Posterior cingulate gyrus (tissue), 11 donors: ENCODE measurements at places on chromosomes 16 and 17.

DNA sequence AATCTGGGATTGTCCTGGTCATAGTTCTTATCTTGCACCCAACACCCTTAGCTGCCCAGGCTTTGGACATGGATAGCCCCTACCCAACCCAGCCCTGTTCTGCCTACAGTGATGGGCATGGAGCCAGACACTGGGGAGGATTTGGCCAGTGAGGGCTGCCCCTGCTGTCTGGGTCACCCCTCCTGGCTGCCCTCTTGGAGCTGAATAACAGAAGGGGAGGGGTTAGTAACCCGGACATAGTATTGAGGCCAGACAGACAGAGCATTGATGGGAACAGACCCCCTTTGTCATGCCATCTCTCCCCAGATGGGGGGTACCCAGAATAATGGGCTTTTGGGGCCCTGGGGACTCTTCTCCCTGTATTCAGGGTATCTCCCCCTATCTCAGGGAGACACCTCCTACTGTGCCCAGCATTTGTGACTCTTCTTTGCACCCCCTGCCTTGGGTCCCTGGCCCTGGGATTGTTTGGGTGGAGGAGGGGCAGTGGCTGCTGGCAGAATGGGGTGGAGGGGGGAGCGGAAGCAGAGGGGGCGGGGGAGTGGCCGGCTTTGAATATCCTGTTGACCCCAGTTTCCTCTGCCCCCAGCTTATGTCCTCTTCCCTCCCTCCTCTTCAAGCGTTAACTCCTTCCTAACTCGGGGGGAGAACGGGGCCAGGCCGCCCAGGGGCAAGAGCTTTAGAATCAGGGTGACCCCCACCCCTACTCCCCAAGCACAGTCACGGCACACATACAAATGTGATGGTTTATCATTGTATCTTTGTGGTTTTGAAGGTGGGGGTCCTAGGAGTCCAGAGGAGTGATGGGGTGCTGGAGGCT, 17.0 kb downstream of the GJD3 start:
- DNase-seq, result no peak

DNA sequence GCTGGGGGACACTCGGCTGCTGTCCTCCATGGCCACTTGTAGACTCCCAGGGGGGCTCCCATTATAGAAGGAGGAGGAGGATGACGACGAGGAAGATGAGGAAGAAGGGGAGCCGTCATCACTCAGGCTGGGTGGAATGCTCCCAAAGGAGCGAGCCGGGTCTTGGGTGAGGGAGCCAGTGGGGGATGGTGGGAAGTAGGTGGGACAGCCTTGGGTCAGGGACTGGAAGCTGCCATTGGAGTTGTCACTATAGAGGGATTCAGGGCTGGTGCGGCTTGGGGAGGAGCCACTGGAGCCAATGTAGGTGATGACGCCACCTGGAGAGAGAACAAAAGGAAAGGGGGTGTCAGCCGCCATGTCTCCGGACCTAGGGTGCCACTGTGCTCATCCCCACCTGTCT, 3.3 kb downstream of the NR1D1 start:
- DNase-seq, result no peak

- DNase-seq, result no peak
Measured at GRCh38 chr16:4623593-4623992, 1.0 kb upstream of the MGRN1 start.

DNA sequence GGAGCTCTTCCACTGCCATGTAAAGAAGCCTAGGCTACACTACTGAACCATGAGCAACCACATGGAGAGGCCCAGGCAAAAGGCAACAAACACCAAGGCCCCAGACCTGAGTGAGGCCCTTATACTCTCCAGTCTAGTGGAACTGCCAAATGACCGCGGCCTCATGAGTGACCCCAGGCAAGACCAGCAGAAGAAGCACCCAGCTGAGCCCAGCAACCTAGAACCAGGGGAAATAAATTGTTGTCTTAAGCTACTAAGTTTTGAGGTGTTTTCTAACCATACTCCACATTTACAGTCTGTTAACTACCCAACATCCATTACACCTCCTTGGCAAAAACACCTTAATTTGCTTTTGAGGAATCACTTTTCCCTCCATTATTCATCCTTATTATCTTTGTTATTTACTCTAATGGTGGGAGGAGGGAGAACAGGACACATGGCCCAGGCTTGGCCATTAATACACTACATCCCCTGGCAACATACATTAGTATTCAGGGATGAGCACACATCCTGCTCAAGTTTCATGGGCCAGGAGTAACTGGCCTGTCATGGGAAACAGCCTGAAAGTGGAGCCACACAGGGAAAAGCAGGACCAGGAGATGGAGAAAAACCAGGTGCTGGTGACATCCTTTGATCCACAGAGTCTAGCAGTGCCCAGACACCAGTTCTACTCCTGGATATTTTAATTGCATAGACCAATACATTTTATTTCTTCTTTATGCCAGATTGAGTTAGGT, 26.2 kb downstream of the SLC39A11 start:
- DNase-seq, result no peak

- DNase-seq, result no peak
Measured at GRCh38 chr17:47225436-47225858, 16.3 kb downstream of the MYL4 start.

GRCh38 chr16:3842994-3843393, 37.5 kb downstream of the CREBBP start:
- no peak for DNase-seq

DNA sequence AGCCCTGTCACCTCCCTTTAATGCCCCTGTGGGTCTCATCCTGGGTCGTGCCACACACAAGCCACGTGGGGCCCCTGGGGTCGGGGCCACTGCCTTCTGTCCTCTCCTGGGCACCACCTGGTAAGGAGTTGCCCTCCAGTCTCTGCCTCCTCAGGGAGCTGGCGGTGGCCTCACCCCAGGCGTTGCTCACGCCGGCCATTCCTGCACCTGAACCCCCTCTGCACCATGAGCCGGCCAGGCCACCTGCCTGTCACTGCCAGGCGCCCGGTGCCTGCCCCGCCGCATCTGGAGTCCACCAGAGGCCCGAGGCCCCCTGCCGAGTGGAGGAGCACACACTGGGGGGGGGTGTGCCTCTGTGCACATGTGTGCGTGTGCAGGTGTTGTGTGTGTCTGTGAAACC, 10.4 kb downstream of the NHERF2 start:
- no peak for DNase-seq

DNA sequence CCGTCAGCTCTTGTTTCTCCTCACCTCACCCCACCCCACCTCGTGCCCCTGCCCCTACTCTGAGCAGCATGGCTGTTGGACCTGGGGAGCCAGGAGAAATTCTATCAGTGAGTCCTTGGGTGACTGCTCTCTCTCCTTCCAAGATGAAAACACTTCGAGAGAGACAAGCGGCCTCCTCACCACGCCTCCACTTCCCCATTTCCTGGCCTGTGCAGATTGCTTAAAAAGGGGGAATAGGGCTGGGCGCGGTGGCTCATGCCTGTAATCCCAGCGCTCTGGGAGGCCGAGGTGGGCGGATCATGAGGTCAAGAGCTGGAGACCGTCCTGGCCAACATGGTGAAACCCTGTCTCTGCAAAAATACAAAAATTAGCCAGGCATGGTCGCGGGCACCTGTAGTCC, 9.5 kb downstream of the DLX4 start:
- DNase-seq, result no peak

- no peak for DNase-seq
Measured at GRCh38 chr16:4260360-4260759, 12.5 kb downstream of the TFAP4 start.

DNA sequence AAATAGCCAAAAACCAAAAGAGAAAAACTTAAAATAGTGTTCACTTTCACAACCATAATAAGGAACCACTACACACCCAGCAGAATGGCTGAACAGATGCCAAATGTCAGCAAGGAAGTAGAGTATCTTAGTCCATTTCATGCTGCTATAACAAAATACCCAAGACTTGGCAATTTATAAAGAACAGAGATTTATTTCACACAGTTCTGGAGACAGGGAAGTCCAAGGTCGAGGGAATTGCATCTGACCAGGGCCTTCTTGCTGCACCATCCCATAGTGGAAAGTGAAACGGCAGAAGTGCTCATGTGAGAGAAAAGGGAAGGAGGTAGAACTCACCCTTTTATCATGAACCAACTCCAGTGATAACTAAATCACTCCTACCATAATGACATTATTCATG, 33.8 kb upstream of the CCL22 start:
- no peak for DNase-seq

GRCh38 chr17:8712698-8713097, 31.9 kb downstream of the CCDC42 start:
- no peak for DNase-seq

- DNase-seq, result peak; percentile 92
Measured at GRCh38 chr16:67663151-67663876, 2.6 kb downstream of the PARD6A start.

- DNase-seq, result no peak
Measured at GRCh38 chr17:77279448-77280303, 138.9 kb downstream of the SEC14L1 start.

DNA sequence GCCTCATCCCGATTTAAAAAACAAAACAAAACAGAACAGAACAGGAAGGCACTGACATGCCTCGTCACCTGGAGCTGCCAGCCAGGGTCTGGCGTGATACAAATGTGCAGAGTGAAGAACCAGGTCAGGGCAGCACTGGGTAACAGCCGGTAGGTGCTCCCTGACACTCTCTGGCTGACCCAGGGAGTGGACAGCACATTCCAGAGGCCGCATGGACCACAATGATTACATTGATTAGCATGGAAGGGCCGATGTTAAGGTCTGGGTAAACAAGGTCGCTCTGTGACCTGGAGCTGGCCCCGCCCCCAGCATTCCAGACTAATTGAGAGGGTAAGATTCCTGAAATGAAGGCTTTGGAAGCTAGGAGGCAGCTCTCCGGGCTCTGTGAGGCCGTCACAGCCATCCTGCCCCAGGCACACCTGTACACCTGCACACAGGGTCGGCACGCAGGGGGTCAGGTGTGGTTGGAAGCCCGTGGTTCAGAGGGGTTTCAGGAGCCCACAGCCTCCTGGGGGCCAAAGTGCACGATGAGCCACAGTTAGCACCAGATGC, 21.4 kb downstream of the PIEZO1 start:
- DNase-seq, result no peak

DNA sequence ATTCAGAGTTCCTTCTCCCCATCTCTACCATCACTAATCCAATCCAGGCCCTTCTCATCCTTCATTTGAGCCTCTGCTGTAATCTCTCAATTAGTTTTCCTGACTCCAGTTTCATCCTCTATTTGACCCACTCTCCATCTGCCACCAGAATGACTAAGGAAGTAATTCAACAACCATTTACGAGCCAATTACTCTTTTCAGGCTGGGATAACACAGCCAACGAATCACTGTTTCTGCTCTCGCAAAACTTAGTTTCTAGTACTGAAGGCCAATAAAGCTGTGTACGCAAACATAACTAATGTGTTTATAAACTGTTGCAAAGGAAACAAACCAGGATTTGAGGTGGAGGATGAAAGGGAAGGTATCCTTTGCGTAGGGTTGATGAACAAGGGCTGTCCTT, 53.7 kb downstream of the MAP2K6 start:
- no peak for DNase-seq

- no peak for DNase-seq
Measured at GRCh38 chr17:70078994-70079531, 4.0 kb downstream of the KCNJ16 start.

DNA sequence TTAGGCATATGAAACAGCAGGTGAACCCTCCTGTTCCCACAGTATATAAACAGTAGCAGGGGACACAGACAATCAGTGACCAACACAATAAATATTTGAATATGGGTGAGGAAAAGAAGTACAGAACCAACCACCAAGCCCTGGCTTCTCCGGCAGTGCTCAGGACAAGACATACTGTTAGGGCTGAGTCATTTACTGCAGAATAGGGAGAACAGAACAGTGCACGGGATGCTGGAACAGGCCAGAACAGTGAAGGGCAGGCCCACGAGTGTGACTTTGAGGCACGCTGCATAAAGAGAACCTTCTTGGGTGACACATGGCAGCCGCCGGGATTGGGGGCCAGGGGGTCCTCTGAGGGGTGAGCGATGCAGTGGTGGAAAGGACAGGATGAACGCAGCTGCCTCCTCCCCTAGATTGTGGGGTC, 160.4 kb downstream of the CMIP start:
- DNase-seq, result no peak

GRCh38 chr17:30292286-30292858, 628 bp upstream of the BLMH start:
- DNase-seq, result peak; percentile 3
